Activated T-helper 2 cell treated with anti-CD3 and anti-CD28 coated beads, Interferon-gamma antibody, Interleukin-2, Interleukin-4, amounts not matched to agents 10 μg/mL and 5 μg/mL and 100 μg/mL, durations not matched to agents 14 hours and 24 hours and 36 hours (primary cell): ENCODE measurements at places on chromosomes 4 and X. TPM values are rescaled to one million over a fixed set of nuclear protein-coding genes. Genes with fewer than 3 reads are reported as not detected.

GRCh38 chr4:112031712-112032328, 113.4 kb upstream of the FAM241A start:
- no peak for DNase-seq
- H3K27me3 ChIP-seq = peaks cover 15% of the 10 kb centered on the region
- no peak overlapping the region for H3K4me3 ChIP-seq
- no peak overlapping the region for H3K27ac ChIP-seq

GRCh38 chrX:264634-265455, 16.3 kb upstream of the PLCXD1 start:
- no peaks in the 10 kb centered on the region for H3K27me3 ChIP-seq
- no peak overlapping the region for H3K4me3 ChIP-seq
- no peaks in the 10 kb centered on the region for H3K4me1 ChIP-seq
- no peak overlapping the region for H3K27ac ChIP-seq
- H3K36me3 ChIP-seq = no peaks in the 10 kb centered on the region

Gene CCSER1
- total RNA-seq = not detected in 2 replicates

DNA sequence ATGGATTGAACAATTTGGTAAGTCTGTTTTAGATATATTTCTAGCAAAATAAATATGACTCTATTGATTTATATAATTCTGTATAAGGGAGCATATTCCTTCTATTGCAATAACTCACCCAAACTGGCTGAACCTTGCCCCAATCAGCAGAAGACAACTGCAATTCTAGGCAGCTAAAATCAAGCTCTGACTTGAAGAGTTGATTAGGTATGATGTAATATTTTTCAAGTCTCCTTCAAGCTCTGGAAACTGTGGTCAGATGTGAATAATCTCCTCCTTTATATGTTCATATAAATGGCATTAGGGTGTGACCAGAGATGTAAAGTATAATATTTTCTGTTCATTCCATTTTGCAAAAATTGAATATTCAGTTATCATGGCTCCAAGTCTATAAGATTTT, 8.2 kb downstream of the RASSF6 start:
- H3K4me1 ChIP-seq = no peaks in the 10 kb centered on the region
- no peak overlapping the region for H3K4me3 ChIP-seq

Gene FAM241A
- total RNA-seq = 5.5 and 5.6 TPM in 2 replicates

- no peaks in the 10 kb centered on the region for H3K27me3 ChIP-seq
- H3K36me3 ChIP-seq = no peaks in the 10 kb centered on the region
- DNase-seq = no peak
- no peak overlapping the region for H3K27ac ChIP-seq
- no peaks in the 10 kb centered on the region for H3K4me1 ChIP-seq
- H3K4me3 ChIP-seq = no peak overlapping the region
Measured at GRCh38 chrX:148723551-148723950, 223.1 kb downstream of the AFF2 start.
